Stimulated activated CD4-positive, alpha-beta T cell treated with anti-CD3 and anti-CD28 coated beads, TNF-alpha, amount 100 ng/mL, for 24 hours (primary cell): ENCODE measurements at places on chromosomes 5 and 9.

DNA sequence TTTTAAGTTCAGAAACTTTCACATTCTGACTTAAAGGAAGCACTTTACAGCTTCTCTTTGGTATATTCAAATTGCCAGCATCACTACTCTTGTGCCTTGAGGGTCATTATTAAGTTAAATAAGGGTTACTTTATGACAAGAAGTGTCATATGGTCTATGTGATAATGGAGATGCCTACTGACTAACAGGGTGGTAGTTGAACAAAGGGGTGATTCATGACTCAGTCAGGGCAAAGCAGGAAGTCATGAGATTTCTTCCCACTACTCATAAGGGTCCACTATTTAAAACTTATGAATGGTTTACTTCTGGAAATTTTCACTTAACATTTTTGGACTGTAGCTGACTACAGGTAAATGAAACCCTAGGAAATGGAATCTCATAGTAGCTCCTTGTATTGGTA is 938.3 kb upstream of the PTPRD start:
- DNase-seq: no peak

DNA sequence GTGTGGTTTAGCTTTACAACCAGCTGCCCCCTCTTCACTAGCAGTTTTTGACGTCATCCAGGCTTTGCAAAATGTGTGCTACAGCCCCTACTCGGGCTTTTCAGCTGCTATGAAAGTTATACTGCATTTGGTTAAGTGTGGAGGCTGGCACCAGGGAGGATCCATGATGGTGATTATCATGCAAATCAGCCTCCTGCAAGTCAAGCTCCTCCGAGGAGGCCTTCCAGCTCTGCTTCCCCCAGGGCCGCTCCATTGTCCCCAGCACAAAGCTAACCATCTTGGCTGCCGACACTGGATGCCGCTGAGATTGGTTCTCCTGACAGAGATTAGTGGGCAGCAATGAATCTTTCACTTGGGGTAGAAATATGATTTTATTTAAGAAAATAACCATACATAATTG is 159.6 kb downstream of the NR2F1-AS1 start:
- DNase-seq: no peak

GRCh38 chr9:37197158-37198038 is 77.0 kb downstream of the ZCCHC7 start:
- no peak for DNase-seq

GRCh38 chr5:150473673-150474358 is 24.3 kb upstream of the RPS14 start:
- no peak for DNase-seq

- DNase-seq: no peak
Observed at GRCh38 chr5:18992264-18992663, 995.7 kb downstream of the CDH18 start.

- DNase-seq: no peak
Observed at GRCh38 chr5:10552183-10553143, 11.4 kb upstream of the ANKRD33B start.

- no peak for DNase-seq
Observed at GRCh38 chr9:129111528-129112151, 425 bp downstream of the PTPA start.

GRCh38 chr5:123835421-123835820 is 323.4 kb downstream of the CSNK1G3 start:
- DNase-seq: no peak

DNA sequence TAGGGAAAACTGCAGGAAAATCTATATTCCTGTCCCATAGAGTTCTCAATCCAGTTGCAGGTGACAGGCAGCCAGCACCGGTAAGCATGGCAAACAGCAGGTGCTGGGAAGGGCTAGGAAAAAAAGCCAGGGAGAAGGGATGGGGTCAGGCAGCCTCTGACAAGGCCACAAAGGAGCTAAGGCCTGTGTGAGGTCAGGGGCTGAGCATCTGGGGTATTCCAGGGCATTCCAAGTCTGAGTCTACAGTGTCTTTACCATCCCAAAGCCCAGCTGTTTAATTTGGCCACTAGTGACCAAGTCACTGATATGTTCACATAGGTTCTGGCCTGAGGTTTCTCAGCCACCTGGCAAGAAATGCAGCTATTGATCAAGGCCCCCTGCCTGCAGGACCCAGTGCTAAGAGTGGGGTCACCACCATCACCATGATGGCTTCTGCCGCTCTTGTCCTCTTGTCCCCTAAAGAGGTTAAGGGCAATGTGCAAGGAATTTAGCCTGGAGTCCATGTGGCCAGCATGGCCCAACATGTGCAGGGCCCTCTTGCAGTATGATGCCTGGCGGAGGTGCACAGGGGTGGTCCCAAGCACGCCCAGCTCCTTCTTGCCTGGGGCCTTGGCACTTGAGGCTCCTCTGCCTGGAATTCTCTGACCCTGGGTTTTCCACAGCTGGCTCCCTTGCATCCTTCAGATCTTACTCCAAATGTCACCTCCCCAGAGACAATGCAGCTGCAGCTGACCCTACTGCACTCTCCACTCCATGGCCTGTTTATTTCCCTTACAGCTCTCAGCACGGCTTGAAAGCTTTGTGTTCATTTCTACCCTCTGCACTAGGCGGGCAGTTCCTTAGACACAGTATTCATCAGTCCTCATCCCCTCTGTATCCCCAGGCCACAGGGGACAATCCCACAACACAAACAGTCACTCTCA is 213.1 kb downstream of the MSX2 start:
- DNase-seq: no peak

GRCh38 chr5:113447498-113448050 is 12.8 kb upstream of the TSSK1B start:
- DNase-seq: no peak

DNA sequence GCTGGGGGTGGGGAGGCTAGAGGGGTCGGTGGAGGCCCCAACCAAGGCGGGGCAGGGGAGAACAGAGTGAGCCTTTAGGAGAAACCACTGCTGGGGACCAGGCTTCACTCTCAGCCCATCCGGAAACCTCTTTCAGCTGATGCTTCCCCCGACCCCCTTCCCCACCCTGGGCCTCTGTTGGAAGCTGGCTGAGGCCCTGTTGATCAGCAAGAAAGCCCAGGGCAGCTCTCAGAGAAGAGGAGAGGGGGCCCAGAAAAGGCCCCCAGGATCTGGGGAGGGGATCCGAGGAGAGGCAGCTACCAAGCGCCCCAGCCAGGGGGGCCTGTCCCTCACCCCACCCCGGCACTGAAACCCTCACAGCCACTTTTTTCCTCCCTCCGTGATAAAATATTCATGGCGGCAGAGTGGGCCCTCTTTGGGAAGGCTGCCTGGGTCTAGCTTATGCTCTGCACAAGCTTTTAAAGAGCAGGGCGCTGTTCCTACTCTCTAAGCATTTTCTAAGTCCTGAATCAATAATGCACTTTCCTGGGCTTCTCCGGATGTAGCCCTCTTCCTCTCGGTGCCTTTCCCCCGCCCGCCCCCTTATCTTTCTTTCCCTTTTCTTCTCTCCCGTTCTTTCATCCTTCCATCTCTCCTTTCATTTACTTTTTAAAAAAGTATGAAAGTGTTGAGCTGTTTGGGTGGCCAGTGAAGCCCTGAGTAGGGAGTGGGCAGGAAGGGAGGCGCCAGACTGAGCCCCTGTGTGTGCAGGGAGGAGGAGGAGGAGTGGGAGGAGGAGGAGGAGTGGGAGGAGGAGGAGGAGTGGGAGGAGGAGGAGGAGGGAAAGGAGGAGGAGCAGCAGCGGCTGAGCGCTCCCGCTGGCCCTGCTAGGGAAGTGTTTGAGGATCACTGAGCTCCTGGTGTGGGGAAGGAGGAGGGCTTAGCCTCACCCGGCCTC is 23.5 kb downstream of the NTNG2 start:
- DNase-seq: no peak
